Colonic mucosa (tissue), 4 donors: ENCODE measurements at places on chromosomes 2 and 18.

- H3K36me3 ChIP-seq, result no peaks in the 10 kb centered on the region
- no peak overlapping the region for H3K4me3 ChIP-seq
- H3K27me3 ChIP-seq, result no peaks in the 10 kb centered on the region
- no peak overlapping the region for H3K27ac ChIP-seq
- no peaks in the 10 kb centered on the region for H3K4me1 ChIP-seq
- DNase-seq, result no peak
Observed at GRCh38 chr18:73942081-73942625, 205.5 kb downstream of the FBXO15 start.

DNA sequence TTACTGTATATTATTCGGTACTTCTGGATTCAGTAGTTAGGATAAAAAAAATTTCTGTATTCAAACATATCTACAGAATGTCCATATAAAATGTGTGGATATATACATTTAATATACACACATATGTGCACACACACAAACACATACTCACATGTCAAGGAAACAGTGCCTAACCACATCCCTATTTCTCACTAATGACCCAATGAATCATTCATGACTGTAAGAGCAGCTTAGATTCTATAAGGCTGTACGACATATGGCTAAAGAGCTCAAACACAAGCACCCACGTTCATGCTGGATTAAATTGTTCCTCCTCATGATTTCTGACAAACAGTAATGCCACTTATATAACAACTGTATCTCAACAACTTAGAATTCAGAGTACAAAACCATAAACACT is 457.3 kb downstream of the ADCYAP1 start:
- no peaks in the 10 kb centered on the region for H3K27me3 ChIP-seq
- no peaks in the 10 kb centered on the region for H3K36me3 ChIP-seq
- DNase-seq, result no peak
- H3K27ac ChIP-seq, result no peak overlapping the region
- no peaks in the 10 kb centered on the region for H3K4me1 ChIP-seq

DNA sequence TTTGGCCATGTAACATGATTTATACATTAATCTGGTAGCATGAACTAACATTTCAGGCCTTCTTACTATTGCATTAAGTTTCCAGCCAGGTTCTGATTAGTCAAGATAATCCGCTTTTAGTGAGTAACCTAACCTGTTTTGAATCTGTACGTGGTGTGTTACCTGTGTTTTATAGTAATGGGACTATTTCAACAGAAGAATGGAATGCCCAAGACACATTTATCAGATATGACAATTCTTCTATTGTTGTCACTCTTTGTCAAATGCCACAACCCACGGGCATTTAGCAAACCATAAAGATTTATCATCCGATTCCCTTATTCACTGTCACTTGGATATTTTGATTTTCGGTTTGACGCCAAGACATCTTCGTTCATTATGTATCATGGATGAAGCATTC is 117.9 kb downstream of the ETAA1 start:
- H3K27ac ChIP-seq, result no peak overlapping the region
- H3K4me1 ChIP-seq, result no peaks in the 10 kb centered on the region
- no peaks in the 10 kb centered on the region for H3K36me3 ChIP-seq
- no peak for DNase-seq
- H3K27me3 ChIP-seq, result no peaks in the 10 kb centered on the region

- no peak overlapping the region for H3K4me3 ChIP-seq
- DNase-seq, result no peak
- no peak overlapping the region for H3K27ac ChIP-seq
- no peaks in the 10 kb centered on the region for H3K4me1 ChIP-seq
- H3K27me3 ChIP-seq, result no peaks in the 10 kb centered on the region
- H3K36me3 ChIP-seq, result no peaks in the 10 kb centered on the region
Observed at GRCh38 chr2:393711-394696, 106.1 kb upstream of the ALKAL2 start.

GRCh38 chr2:1600191-1601066 is 143.9 kb downstream of the PXDN start:
- H3K27ac ChIP-seq, result no peak overlapping the region
- no peaks in the 10 kb centered on the region for H3K4me1 ChIP-seq
- DNase-seq, result no peak
- H3K36me3 ChIP-seq, result no peaks in the 10 kb centered on the region
- no peaks in the 10 kb centered on the region for H3K27me3 ChIP-seq

- no peaks in the 10 kb centered on the region for H3K36me3 ChIP-seq
- DNase-seq, result no peak
- H3K27me3 ChIP-seq, result no peaks in the 10 kb centered on the region
- H3K4me1 ChIP-seq, result no peaks in the 10 kb centered on the region
Observed at GRCh38 chr2:55782528-55783173, 89.0 kb upstream of the PNPT1 start.

- no peaks in the 10 kb centered on the region for H3K27me3 ChIP-seq
- DNase-seq, result no peak
- no peaks in the 10 kb centered on the region for H3K4me1 ChIP-seq
- no peak overlapping the region for H3K4me3 ChIP-seq
- no peaks in the 10 kb centered on the region for H3K36me3 ChIP-seq
Observed at GRCh38 chr18:7870855-7871254, 303.7 kb downstream of the PTPRM start.

GRCh38 chr2:101357376-101357775 is 29.9 kb downstream of the CREG2 start:
- H3K36me3 ChIP-seq, result no peaks in the 10 kb centered on the region
- DNase-seq, result no peak
- H3K27me3 ChIP-seq, result no peaks in the 10 kb centered on the region
- H3K27ac ChIP-seq, result no peak overlapping the region
- H3K4me1 ChIP-seq, result no peaks in the 10 kb centered on the region
